ENCODE measurements at places on chromosomes 3 and 15.

GRCh38 chr15:57003418-57003817 is 85.0 kb downstream of the TCF12 start:
- DNase-seq, result no peak

- no peak for DNase-seq
Observed at GRCh38 chr3:54756330-54756731, 171.5 kb downstream of the LRTM1 start.

DNA sequence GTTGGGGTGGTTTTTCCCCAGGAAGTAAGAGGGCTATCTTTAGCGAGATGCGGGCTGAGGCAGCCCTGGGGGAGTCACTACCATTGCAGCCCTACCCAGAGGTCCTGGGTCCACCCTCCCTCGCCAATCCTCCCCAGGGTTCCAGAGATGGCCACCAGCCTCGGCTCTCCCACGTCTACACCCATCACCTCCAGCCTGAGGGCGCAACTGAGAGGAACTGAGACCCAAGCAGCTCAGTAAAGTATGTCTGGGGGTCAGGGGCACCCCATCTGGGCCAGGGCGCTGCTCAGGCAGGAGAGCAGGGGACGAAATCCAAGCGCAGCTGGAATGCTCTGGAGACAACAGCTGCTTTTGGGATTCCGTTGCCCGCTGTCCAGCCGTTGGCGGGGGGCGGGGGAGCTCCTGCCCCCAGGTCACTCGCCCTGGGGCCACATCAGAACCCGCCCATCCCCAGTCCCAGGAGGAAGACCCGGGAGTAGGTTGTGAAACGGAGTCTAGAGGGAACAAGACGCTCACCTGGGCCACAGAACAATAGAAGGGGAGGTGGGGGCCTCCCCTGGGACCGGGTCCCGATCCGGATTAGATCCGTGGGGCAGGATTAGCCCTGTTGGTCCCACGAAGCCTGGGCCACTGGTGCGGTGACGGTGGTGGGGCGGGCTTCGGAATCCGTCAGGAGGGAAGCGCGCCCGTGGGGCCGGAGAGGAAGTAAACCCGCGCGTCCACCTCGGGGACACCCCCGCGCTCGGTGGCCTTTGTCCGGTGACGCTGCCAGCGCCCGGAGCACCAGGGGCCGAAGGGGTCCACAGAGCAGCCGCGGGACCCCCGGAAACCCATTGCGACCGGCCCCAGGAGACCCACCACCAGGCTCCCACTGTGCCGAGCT is 1.4 kb upstream of the NDUFAF3 start:
- no peak for DNase-seq

- no peak for DNase-seq
Observed at GRCh38 chr15:51121118-51121517, 26.4 kb upstream of the TNFAIP8L3 start.

- DNase-seq, result no peak
Observed at GRCh38 chr15:64247535-64247905, 84.7 kb upstream of the PPIB start.

Measured in stimulated activated CD4-positive, alpha-beta T cell treated with anti-CD3 and anti-CD28 coated beads, Interleukin-1b, Interleukin-23, amount 100 ng/mL, for 1 hour (primary cell).